ENCODE measurements at places on chromosomes 6 and 20.

DNA sequence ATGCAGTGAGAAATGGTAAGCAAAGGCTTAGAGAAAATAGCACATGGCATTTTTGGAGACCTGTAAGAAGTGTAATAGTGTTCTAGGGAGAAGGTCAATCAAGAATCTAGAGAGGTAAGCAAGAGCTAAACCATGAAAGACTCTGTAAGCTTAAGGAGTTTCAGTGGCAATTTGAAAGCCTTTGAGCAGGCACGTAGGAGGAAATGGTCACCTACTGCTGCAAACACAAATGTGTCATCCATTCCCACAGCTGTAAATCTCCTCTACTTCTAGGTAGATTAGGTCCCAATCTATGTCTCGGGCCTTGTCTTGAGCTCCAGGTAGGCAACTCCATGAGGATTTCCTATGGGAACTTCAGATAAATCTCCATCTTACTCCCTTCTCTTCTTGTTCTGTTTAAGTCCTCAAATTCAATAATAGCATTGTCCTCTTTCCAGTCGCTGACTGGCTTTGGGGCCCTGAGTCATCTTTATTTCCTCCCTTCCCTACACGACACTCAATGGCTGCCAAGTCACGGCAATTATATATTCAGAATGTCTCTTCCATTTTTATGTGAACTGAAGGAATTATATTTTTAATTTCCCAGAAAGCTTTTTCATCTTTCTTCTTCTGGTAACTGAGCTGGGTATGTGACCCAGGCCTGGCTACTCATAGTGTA, 24.2 kb upstream of the PAQR8 start:
- DNase-seq, result no peak

DNA sequence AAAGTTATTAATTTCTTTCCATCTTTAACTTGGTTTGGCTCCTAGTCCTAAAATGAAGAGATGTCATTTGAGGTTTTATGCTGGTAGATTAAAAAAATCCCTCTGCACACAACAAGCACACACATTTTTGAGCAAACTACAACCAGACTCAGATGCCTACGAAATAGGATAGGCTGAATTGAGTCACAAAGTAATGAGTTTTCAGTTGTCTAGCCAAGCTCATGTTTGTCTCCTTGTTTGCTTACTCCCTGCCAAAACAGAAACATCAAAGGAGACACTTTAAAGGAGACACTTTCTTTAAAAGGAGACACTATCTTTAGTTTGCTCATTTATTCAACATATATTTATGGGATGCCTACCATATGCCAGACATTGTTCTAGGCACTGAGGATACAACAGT, 56.2 kb downstream of the TPBG start:
- DNase-seq, result no peak

DNA sequence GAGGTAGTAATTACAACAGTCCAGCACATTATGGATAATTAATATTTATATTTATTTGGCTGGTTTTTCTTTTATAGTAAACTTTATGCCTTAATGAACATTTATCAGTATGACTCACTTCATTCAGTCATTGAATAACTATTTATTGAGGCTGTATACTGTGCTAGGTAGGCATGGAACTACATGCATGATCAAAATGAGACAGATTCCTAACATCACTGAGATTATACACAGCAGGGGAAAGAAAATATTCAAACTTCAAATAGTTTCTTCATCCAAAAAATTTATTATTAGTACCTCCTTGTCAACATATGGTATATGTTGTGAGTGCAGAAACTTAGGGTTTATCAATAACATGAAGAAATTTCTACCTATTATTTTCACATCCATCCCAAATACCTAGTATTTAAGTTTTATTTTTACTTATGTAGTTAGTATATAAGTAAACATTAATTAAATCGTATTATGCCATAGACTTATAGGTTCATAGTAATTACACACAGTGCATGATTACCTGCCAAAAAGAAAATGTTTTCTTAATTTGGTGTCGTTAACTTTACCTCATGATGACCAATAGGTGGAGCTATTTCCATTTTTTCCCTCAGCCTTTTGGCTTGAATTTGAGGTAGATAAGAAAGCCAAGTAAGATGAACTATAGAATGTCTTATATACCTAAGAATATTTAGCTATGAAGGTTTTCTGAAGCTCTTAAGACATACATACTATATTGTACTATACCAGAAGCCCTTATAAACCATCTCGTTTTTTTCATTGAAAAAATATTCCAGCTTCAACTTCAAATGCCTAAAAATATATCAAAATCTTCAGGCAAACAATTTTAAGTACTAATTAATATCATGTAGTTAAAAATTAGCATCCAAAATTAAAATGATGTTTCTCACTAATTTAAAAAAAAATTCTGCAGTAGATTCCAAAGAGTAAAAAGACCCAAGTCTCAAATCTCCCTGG, 12.5 kb upstream of the TMEM30A start:
- no peak for DNase-seq

GRCh38 chr20:62301111-62301668, 1.6 kb upstream of the ADRM1 start:
- no peak for DNase-seq

- DNase-seq, result no peak
Observed at GRCh38 chr6:13354331-13355042, 26.1 kb upstream of the TBC1D7 start.

GRCh38 chr6:81787313-81788068, 35.0 kb upstream of the TENT5A start:
- DNase-seq, result no peak

DNA sequence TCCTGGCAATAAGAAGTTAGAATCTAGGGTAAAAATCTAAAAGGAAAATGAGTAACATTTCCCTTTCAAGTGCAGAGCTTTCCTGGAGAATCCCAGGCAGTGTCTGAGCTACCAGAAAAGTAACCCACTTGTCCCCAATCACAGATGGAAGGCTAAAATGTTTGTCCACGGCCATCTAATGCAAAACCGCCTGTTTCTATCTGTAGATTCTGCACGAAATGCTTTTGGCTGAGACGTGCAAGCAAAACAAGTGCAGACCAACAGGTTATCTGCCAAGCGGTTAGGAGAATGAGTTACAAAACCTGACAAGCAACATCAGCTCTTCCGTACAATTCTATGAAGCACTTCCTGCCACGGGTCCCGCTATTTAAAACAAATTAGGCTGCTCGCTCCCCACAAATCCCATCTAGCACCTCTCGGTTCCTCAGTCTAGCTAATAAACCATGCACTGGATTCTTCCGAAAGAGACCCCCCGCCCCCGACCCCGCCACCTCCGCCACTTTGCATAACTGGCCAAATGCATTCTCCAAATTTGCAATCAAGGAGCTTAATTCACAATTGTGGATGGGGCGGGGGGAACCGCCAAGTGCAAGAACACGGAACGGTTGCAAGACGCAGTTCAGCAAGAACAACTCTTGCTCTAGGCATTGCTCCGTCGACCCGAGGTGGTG, 1.4 kb downstream of the ELOVL5 start:
- no peak for DNase-seq

DNA sequence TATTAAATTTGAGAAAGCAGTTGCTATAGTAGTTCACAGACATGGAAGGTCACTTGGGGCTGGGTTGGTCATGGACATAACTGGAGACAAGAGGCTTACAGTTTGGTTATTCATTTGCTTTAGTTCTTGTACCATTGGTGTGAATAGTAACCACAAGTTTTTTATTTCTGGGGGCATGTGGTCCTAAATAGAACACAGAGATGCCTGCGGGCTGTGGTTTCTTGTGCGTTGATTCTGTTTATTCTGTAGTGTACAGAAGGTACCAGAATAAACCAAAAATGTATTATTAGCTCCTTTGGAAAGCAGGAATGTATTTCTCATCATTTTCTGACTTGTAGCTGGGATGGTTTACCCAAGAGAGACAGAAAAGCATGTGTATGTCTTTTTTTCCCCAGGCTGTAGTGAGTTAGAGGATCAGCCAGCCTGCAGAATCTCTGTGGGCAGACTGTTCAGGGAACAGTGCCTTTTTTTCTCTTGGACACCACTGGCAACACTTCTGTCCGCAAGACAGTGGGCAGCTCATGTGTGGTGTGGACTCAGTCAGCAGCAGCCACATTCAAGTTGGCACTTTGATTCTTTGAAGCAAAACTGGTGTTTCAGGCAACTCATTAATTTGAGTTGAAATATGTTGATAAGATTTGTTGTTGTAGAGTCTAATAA, 122.1 kb downstream of the LRRC1 start:
- no peak for DNase-seq

- no peak for DNase-seq
Observed at GRCh38 chr6:24872779-24873178, 63.0 kb downstream of the RIPOR2 start.

DNA sequence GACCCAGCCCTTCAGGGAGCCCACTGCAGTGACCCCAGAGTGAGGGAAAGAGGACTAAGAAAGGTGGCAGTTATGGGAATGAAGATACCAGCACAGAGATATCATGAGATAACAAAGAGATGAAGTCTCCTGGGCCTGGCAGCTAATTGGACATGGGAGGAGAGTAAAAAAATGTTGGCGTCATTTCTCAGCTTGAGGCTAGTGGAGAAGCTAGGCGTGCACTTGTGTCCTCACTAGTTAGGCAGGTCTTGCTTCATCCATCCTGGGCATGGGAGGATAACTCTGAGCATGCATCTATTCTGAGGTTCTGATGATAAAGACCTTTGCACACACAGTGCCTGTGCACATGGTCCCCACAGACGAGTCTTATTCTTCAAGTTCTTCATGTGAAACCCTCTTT, 4.1 kb upstream of the GFOD1 start:
- DNase-seq, result no peak

DNA sequence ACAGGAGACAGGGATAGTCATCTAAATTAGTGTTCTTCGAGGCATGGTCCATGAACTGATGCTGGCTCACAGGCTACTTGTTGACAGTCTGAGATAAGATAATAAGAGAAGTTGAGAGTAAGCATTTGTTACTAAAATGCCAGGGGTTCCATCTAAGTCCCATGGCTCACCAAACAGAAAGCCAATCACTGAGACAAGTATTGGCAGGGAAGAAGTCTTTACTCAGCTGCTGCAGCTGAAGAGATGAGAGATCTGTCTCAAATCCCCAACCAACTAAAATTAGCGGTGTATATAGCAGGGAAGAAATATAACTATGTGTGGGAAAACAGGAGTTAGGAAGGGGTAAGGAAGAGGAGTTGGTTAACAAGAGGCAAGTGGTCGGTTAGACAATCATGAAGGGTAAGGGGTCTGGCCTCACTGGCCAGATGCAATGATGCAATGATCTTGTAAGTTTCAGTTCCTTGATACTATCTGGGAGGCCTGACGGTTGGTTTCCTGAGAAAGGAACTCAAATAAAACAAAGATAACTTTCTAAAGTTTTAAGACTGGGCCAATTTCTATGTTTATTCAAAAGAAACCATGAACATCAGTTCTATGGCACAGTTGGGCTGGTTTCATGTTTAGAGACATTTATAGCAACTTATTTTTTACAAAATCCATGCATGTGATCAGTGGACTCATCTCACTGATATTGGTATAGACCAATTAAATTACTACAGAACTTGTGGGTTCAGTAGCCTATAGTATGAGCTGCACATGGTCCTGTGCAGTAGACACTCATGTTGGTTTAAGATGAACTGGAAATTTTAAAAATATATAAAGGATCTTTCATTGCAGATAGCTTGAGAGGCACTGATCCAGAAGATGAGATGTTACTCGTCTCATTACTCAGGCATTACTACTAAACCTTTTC, 9.9 kb upstream of the HEBP2 start:
- DNase-seq, result no peak

- DNase-seq, result no peak
Observed at GRCh38 chr6:37865504-37865903, 46.0 kb downstream of the ZFAND3 start.

- DNase-seq, result no peak
Observed at GRCh38 chr6:137792160-137793033, 74.7 kb upstream of the TNFAIP3 start.

DNA sequence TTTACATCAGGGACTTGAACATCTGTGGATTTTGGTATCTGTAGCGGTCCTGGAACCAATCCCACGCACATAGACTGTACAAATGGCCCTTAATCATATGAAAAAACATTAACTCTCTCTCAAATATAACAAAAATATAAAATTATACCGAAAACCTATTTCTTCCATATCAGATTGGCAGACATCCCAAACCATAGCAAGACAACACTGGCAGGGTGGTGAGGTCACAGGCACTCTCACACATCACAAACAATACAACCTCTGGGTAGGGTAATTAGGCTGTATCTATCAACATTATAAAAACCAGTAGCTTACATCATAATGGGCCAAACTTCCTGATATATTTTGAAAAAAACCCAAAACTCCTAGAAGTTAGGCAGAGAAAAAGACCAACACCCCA, 40.9 kb downstream of the OVOL2 start:
- no peak for DNase-seq

GRCh38 chr6:91420243-91420642, 833.4 kb upstream of the MAP3K7 start:
- DNase-seq, result no peak

DNA sequence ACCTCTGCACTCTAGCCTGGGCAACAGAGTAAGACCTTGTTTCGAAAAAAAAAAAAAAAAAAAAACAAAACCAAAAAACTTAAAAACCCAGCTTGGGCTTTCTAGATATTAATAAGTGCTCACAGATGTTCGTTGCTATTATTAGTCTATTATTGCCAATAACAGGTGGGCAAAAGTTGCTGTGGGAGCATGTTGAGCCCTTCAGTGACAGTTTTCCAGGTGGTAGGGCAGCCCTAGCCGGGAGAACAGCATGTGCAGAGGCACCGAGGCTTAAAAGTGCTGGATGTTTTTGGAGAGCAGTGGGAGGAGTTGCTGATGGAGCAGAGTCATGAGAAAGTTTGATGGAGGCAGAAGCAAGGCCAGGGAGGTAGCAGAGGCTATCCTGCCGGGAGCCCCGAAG, 4.4 kb downstream of the PPP1R16B start:
- no peak for DNase-seq

DNA sequence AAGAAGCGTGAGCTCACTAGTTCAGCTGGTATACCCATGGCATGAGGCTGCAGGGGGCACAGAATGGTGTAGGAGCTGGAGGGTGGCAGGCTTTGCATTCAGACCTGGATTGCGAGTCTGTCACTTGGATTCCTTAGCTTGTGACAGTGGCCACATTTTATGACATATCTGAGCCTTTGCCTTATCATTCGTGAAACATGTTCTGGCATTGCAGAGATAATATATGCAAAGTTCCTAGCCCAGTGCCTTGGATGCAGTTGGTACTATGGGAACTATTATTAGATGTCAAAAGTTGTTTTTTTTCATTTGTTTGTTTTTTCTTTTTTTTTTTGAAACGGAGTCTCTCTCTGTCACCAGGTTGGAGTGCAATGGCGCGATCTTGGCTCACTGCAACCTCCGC, 230.7 kb upstream of the PRDM1 start:
- DNase-seq, result no peak

DNA sequence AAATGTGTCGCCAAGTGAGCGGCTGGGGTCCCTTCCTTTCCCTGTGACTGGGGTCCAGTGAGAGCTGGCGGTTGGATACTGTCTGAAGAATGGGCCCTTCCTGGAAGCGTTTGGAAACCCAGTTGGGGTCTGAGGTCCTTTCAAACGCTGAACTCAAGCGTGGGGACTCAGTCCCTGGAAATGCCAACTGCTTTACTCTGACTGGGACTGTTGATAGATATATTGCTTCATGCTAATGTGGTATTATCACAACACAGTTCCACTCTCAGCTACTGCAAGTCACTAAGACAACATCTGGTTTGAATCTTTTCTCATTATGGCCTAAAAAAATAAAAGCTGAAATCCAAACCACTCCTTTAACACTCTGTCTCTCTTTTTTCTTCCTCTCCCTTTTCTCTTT, 23.7 kb upstream of the PSMF1 start:
- peak; percentile 19 for DNase-seq

GRCh38 chr20:36614781-36615557, 9.4 kb downstream of the RAB5IF start:
- DNase-seq, result no peak

GRCh38 chr6:1834207-1834606, 224.5 kb downstream of the FOXC1 start:
- DNase-seq, result no peak
